B cell (primary cell): ENCODE measurements at places on chromosomes 7 and 10. TPM values are rescaled to one million over a fixed set of nuclear protein-coding genes. Genes with fewer than 3 reads are reported as not detected.

GRCh38 chr7:45292481-45292880 lies 134.9 kb downstream of the RAMP3 start:
- DNase-seq, result no peak

The SLC39A12 gene
- not detected in 2 replicates for polyA plus RNA-seq

The EVX1 gene
- not detected in 2 replicates for polyA plus RNA-seq

The LIPM gene
- not detected in 2 replicates for polyA plus RNA-seq

DNA sequence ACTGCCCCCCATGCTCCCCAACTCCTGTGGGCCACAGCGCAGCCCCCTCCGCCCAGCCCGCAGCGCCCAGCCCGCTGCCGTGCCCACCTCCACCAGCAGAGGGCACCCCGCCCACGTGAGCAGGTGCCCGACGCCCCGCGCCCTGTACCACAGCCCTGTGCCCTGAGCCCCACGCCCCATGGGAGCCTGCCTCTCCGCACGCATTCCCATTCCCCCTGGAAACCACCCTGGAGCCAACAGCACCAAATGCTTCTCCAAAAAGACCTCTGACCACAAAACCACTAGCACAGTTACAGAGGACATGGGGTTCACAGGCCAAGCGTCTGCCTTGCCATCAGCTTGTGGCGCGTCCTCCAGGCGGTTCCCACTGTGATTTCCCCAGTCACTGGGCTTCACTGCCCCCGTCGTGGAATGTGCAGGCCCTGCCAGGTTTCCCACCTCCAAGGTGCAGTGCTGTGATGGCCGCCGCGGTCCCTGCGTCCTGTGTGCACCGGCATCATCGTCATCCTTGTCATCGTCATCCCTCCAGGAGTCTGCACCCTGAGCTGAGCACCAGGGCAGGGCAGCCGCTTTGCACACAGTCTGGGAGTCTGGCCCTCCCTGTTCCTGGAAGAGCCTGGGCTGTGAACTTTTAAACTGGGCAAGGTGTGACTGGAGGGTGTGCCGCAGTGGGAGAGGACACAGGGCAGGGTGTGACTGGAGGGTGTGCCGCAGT lies 61.7 kb downstream of the PWWP2B start:
- peak; percentile 82 for DNase-seq

GRCh38 chr10:102473445-102474331 lies 22.3 kb upstream of the C10orf95 start:
- no peak for DNase-seq

The HUS1 gene
- polyA plus RNA-seq, result 37.7 and 45.7 TPM in 2 replicates

GRCh38 chr7:29748286-29749099 lies 57.8 kb upstream of the WIPF3 start:
- no peak for DNase-seq

DNA sequence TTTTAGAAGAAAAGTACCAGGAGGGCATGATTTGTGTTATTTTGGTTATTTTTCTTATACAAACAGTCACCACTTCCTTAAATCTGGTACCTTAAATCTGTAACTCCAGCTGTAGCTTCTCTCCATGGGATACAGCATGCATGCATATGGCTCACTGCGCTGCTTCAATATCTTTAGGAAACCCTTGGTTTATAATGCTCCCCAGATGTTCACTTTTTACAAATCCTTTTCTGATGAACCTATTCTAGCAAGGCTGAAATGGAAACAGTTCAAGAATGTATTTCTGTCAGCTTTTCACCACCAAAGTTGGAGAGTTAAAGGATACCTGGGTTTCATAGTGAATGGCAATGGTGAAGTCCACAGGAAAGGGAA lies 50.9 kb downstream of the LAMB4 start:
- DNase-seq, result no peak

GRCh38 chr10:624605-625332 lies 64.7 kb downstream of the DIP2C start:
- no peak for DNase-seq

- no peak for DNase-seq
Observed at GRCh38 chr10:76049581-76050290, 618.3 kb downstream of the LRMDA start.

DNA sequence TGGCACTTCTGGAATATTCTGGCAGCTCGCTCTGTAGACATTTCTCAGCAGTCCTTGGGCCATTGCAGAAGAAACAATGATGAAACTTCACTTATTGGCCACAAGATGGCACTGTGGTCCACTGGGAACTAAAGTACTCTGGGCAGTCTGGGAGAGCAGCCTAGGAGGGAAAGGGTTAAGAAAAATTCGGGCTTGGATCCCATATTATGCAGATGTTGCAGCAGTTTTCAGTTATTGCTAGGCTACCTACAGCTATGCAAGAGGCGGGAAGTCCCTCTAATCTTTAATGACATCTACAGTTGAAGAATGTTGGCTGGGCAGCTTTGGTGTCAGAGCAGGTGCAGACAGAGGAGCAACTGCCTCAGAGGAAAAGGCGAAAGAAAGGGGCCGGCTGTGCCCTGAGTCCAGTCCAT lies 201.7 kb upstream of the PRSS58 start:
- DNase-seq, result peak; percentile 51

- no peak for DNase-seq
Observed at GRCh38 chr7:151493083-151493482, 26.6 kb downstream of the RHEB start.

The TFPI2 gene
- polyA plus RNA-seq, result 0.17 and 0.21 TPM in 2 replicates

The HOXA4 gene
- 0.30 TPM in 1 of 2 replicates, not detected in the other for polyA plus RNA-seq

DNA sequence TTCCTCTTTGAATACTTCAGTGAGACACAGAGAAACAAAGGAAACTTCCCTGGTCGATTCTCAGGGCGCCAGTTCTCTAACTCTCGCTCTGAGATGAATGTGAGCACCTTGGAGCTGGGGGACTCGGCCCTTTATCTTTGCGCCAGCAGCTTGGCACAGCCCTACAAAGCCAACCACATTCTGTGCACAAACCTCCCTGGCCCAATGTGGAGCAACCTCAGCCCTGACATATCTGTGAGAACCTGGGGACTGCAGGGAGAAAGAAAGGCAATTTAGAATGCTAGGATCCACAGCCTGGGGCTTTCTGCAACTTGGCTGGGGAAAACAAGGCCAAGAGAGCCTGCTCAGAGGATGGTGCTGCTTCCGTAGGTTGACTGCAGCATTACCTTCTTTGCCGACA lies 63.5 kb upstream of the PRSS58 start:
- no peak for DNase-seq

GRCh38 chr10:60524541-60524940 lies 134.9 kb upstream of the ANK3 start:
- DNase-seq, result no peak

- DNase-seq, result no peak
Observed at GRCh38 chr7:85376589-85376988, 189.7 kb upstream of the SEMA3D start.

The ANKRD30A gene
- not detected in 2 replicates for polyA plus RNA-seq

- DNase-seq, result no peak
Observed at GRCh38 chr7:109322833-109323232, 753.2 kb downstream of the DNAJB9 start.

GRCh38 chr7:146249272-146249671 lies 132.7 kb downstream of the CNTNAP2 start:
- DNase-seq, result no peak

The NUTM2E gene
- polyA plus RNA-seq, result 0.79 TPM in 1 of 2 replicates, not detected in the other

DNA sequence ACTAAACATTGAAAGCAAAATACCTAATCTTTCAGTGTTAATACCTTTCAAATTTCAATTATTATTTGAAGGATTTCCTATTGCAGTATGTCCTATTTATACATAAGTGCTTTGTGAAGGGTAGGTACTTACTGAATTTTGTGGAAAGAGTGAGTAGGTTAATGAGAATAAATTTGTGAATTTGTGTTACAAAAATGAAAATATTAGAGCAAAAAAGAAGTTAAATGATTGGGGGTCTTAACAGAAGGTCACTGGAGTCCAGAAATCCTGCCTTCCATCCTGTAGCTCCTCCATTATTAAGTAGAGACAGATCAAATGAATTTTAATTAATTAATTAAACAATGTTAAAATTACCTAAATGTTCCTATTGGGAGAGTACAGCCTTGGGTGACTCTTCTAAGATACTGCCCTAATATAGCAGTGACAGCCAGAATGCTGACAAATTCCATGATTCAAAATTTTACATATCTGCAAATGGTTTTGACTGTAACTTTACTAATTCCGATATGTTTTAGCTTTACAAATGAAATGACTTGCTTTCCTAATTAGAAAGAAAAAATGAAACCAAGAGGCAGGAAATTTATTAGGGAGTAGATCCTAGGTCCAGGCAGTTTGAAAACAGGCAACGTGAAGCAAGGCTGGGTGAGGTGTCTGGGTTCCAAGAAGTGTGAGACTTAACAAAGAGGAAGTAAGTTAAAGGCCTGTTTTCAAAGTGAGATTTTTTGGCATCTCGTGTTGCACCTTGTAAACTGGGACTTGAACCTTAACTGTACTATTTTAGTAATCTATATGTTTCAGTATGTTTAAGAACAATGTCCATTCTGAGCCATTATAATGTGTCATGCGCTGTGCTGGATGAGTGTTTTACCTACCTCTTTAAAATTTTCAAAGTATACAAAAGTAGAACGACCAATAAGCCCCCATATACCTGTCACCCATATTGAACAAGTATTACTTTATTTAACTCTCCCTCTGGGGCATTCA lies 1.5 kb downstream of the PIK3CG start:
- peak; percentile 67 for DNase-seq

- DNase-seq, result no peak
Observed at GRCh38 chr10:60798870-60799269, 20.6 kb downstream of the CDK1 start.

- DNase-seq, result peak; percentile 39
Observed at GRCh38 chr7:55432939-55433784, 68.0 kb downstream of the LANCL2 start.

The CTTNBP2 gene
- 0.04 TPM in 1 of 2 replicates, not detected in the other for polyA plus RNA-seq

DNA sequence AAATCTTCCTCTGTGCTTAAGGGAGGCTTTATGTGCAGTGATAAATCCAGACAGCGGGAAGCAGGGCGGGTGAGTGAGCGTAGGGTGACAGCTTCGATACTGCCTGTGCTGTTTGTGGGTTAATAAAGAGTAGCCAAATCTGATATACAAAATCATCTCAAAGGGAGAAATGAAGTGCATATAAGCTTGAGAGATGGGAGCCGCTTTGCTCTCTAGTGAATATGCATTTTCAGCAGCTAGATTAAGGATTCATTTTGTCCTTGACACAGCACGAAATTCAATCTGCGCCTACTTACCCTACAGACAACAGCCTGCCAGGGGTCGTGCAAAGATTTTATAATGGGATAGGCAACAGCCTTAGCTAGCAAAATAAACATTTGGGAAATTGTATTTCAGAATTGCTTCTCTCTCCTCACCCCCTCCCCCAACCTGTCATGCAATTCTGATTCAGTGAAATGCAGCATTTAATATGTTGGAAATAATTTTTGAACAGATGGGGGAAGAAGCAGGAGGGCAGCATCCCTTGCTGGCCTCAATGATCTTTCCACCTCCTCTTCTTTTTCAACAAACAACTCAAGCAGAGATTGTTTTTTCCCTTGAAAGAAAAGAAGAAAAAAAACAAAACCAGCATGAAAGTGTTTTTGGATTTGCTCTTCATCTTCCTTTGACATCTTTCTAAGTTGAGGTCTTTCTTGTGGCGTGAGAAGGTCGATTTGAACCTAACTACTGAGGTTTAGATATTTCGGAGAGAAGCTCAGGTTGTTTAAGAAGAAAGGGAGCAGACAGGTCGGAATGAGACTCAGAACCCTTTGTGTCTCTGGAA lies 117.9 kb downstream of the AOAH start:
- DNase-seq, result no peak

- DNase-seq, result peak; percentile 88
Observed at GRCh38 chr7:76303202-76304147, 1.0 kb downstream of the HSPB1 start.

The PNLIPRP2 gene
- not detected in 2 replicates for polyA plus RNA-seq

GRCh38 chr7:22499044-22499443 lies 944 bp downstream of the STEAP1B start:
- DNase-seq, result no peak

GRCh38 chr10:50600831-50601477 lies 22.8 kb downstream of the SGMS1 start:
- no peak for DNase-seq

DNA sequence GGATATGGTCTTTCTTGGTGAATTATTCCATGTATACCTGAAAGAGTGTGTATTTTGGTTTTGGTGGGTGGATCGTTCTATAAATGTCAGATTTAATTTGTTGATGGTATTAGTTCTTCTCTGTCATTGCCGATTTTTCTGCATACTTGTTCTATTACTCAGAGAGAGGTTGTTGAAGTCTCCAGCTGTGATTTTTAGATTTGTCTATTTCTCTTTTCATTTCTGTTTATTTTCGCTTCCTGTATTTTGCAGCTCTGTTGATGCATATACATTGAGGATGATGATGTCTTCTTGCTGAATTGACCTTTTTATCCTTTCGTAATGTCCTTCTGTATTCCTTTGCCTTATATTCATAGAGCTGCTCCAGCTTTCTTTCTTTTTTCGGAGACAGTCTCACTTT lies 12.1 kb upstream of the BHLHA15 start:
- DNase-seq, result no peak

DNA sequence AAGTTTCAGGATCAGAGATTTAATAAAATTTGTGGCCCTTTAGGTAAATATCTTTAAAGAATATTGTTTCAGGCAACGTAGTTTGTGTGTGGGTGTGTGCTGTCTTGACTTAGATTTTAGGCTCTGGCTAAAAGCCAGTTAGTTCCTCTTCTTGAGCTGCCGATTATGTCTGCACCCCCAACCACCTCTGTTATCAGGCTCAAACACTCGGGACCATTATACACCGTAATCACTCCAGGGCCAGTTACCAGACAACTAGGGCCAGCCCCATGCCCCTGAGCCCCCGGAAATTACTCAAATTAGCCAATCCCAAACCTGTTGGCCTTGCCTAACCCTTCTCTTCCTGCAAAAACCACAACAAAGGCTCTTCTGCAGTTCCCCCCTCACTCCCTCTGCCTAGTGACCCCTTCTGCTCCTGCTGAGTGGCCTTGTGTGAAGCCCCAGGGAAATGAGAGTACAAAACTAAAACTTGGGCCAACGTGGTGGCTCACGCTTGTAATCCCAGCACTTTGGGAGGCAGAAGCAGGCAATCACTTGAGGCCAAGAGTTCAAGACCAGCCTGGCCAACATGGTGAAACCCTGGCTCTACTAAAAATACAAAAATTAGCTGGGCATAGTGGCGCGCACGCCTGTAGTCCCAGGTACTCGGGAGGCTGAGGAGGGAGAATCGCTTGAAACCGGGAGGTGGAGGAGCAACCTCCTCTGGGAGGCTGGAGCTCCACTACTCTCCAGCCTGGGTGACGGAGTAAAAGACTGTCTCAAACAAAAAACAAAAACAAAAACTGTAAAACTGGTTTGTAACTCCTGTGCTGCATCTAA lies 9.2 kb upstream of the HNRNPF start:
- DNase-seq, result peak; percentile 83

DNA sequence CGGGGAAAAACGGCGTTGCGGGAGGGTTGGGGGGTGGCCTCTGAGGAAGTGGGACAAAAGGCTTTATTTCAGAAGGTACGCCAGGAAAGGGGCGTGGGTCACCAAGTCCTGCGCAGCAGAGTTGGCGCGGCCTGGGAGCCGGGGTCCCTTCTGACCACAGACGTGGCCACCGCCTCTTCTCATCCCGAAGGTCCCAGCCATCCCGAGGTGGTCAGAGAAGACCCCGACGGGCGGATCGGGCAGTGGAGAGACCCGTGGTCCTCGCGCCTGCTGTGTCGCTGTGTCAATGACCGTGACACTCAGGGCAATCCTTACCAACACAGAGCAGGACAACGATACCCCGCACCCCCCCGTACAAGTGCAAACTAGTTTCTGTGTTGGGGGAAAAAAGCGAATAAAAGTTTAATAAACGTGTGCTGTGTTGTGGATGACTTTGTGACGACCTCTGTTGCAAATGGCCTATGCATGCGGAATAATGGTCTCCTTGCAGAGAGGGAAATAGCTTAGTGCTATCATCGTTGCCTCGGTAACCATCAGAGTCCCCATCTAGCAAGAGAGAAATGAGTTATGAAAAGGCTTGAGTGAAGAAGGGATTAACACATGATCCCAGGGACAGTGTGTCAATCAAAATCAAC lies 19.4 kb upstream of the GATA3 start:
- DNase-seq, result no peak

GRCh38 chr10:97593421-97593820 lies 3.9 kb downstream of the C10orf62 start:
- no peak for DNase-seq
